Fibroblast of the aortic adventitia (primary cell): ENCODE measurements at places on chromosomes 6 and 20. TPM values are rescaled to one million over a fixed set of nuclear protein-coding genes. Genes with fewer than 3 reads are reported as not detected.

OSER1 gene
- total RNA-seq = 12.6 and 45.1 TPM in 2 replicates

GRCh38 chr20:16970776-16971175 lies 222.6 kb downstream of the OTOR start:
- no peak for DNase-seq

RUNX2 gene
- total RNA-seq = 0.74 and 5.8 TPM in 2 replicates

APOBEC2 gene
- 0.16 TPM in 1 of 2 replicates, not detected in the other for total RNA-seq

DNA sequence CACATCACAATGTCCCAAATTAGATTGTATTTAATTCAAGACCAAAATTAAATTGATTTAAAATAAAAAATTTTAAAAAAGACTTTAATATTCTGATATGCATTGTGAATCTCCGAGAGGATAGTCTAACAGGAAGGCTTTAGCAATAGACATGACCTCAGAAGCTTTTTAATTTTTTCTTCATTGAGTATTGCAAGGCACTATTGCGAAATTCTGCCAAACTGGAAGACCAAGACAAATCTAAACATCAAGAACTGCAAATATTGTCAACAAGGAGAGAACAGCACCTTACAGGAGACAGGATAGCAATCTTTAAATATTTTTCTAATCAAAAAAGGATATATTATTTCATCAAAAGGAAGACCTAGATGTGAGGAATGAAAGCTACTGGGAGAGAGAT lies 56.9 kb downstream of the BMP5 start:
- no peak for DNase-seq

- DNase-seq = no peak
Observed at GRCh38 chr6:15874326-15874725, 211.5 kb upstream of the DTNBP1 start.

GRCh38 chr20:20487811-20488210 lies 119.9 kb downstream of the INSM1 start:
- no peak for DNase-seq

NR2E1 gene
- not detected in 2 replicates for total RNA-seq

PRKN gene
- total RNA-seq = 2.0 and 4.0 TPM in 2 replicates

DNA sequence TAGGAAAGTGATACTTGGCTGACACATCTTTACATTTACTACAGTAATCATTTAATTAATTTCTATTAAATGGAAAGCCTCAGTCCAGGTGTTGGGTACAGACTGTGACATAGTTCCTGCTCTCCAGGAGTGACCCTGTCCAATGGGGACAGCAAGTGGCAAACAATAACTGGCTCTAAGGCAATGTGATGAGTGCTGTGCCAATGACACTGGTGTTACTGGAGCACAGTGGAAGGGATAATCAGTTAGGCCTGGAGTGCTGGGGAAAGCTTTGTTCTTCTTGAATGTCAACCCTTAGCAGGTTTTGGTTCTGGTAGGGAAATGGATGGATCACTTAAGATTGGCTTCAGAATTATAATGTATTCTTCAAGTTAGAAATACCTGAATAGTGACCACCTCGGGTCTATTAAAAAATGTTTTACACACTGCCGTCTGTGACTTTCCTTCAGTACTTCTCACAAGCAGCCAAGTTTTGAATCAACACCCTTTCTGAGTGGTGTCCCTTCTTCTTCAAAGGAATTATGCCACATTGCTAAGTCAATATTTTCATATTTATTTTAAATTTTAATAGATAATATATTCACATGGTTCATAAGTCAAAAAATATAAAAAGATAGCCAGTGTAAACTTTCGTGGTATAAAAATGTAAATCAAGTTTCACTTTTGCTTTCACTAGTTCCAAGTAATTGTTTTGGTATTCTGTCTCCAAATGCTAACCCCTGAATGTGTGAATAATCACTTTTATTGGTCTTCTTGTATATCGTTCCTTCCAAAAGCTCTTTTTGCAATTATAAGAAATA lies 9.6 kb downstream of the CMTR1 start:
- DNase-seq = peak; percentile 34

C20orf141 gene
- not detected in 2 replicates for total RNA-seq

GRCh38 chr20:41697861-41698559 lies 79.8 kb upstream of the CHD6 start:
- DNase-seq = peak; percentile 62

DNA sequence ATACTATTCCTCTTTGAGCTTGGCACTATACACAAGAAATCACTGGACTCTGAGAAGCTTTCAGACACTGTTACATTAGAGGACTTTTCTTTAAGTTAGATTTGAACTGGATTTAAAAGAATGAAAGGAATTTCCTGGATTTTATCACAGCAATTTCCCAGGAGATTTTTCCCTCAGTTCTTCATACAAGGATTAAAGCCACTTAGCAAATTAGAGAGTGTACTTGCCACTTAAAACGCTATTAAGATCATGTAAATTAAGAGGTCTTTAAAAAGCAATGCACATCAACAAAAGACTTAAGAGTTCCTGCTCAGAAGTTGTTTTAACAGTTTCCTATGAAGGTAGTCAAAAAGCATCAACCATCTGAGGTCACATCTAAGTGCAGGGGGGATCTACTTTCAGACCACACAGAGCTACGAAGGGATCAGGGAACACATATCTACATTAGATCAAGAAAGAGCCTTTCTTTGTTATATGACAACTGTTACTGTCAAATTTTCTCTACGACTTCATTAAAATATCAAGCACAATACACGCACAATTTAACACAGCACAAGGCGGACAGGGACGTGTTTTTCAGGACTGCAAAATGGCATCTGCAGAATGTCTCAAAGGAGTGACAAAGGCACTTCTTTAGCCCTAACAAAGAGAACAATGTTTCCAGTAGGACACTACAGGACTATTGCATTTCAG lies 65.8 kb downstream of the EPB41L2 start:
- peak; percentile 70 for DNase-seq

GRCh38 chr6:170248111-170248805 lies 42.6 kb downstream of the DLL1 start:
- DNase-seq = no peak

- DNase-seq = no peak
Observed at GRCh38 chr20:51398083-51398482, 144.4 kb downstream of the NFATC2 start.

GRCh38 chr6:53344969-53345368 lies 3.8 kb downstream of the ELOVL5 start:
- DNase-seq = no peak

PKIB gene
- 0.57 and 3.1 TPM in 2 replicates for total RNA-seq

DNA sequence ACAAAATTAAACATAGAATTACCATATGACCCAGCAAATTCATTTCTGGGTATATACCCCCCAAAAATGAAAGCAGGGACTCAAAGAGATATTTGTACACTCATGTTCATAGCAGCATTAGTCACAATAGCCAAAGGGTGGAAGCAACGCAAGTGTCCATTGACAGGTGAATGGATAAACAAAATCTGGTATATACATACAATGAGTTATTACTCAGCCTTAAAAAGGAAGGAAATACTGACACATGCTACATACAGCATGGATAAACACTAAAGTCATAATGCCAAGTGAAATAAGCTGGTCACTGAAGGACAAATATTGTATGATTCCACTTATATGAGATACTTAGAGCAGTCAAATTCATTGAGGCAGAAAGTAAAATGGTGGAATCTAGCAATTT lies 5.3 kb upstream of the STX11 start:
- DNase-seq = no peak

LINC00237 gene
- total RNA-seq = not detected in 2 replicates

DNA sequence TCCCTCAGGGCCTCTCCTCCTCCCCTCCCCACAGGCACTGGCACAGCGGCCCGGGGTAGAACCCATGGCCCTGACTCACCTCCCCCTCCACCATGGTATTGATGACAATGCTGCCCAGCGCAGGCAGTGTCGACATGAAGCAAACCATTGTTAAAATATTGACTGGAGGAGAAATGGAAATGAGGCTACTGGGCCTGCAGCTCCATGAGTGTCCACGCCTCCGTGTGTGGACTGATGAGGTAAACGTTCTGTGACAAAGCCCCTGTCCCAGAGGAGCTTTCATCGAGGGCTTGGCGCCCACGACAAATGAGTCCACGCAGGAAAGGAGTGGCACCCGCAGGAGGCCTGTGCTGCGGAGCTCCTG lies 402.7 kb downstream of the TAF4 start:
- no peak for DNase-seq

RPN2 gene
- total RNA-seq = 56.1 and 159 TPM in 2 replicates

RRAGD gene
- total RNA-seq = 1.4 and 15.1 TPM in 2 replicates

GRCh38 chr6:55954436-55954835 lies 79.0 kb upstream of the BMP5 start:
- no peak for DNase-seq

BMP5 gene
- not detected in 2 replicates for total RNA-seq

GRCh38 chr20:57866250-57867106 lies 156.7 kb upstream of the PMEPA1 start:
- no peak for DNase-seq

AK9 gene
- total RNA-seq = 8.0 and 16.6 TPM in 2 replicates

DNA sequence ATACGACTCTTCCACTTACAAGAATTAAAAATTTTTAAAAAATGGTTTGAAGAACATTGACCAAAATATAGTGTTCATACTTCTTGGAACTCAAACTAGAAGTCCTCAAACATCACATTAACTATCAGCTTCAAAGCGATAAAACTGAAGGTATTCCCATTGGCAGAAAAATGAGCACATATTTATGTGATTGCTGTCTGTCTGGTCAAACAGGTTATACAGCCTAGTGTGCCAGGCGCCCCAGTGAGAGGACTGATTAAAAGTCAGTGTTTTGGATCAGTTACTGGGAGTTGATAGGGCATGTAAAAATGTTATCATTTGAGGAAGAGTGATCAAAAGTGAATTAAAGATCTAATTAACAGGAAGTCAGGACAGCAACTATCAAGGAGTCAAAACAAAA lies 738.8 kb downstream of the HDGFL1 start:
- DNase-seq = no peak

HEY2 gene
- 0.09 and 0.25 TPM in 2 replicates for total RNA-seq

DNA sequence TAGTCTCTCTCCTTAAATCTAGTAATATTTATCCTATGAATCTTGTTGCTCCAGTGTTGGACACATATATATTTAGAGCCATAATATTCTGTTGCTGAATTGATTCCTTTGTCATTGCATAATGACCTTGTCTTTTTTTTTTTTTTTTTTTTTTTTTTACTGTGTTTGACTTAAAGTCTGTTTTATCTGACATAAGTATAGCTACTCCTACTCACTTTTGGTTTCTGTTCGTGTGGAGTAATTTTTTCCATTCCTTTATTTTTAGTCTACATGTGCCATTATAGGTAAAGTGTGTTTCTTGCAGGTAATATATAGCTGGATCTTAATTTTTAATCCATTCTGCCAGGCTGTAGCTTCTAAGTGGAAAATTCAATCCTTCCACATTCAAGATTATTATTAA lies 166.5 kb downstream of the GMDS start:
- DNase-seq = no peak

DNA sequence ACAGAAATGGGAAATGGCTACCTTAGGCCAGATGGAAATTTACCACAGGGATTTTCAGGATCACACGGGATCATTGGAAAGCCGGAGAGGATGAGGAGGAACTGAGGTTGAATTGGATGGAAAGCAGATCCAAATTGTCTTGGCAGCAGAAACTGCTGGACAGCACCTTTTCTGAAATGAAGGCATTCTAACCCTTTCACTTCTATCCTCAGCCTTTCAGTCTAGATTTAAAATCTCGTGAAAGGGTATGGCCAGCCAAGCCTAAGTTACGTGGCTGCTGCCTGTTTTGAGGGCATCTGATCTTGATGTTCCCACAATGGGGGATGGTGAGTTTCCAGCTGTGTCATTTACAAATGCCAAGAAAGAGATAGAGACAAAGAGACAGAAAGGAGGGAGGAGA lies 358.2 kb downstream of the KIF16B start:
- no peak for DNase-seq

DNA sequence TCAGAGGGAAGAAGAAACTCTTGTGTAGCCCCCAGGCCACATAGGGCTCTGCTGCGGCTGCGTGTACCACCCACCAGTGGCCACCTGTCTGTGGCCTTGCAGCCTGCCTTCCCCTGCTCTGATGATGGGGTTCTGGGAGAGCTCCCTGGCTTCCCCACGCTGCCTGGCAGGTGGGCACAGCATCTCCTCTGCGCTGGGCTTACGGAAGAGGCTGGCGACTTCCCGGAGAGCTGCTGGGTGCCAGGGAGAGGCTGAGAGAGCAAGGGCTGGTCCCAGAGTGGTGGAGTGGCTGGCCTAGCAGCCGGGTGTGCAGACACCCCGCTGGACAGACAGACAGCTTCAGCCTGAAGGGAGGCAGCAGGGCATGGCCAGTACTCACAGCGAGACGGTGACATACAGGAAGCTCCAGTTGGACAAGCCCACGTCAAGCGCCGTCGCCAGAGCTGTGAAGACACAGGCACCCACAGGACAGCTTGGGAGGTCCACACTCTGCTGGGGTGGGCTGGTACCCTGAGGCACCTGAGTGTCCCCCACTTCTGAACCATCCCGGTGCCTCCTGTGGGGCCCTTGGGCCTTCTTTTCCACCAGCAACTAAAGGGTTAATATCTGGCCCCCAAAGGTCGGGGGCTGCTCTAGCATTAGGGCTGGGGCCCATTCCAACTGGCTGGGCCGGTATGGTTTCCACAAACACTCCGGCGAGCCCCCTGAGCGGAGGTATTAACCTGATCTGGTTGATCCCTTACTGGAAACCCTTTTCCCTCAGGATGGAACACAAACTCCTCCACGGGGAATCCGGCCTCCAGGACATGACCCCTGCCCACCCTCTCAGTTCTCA lies 48.1 kb upstream of the CDH22 start:
- DNase-seq = no peak
